Sigmoid colon (tissue), 7 donors: ENCODE measurements at places on chromosomes 7 and 10. TPM values are rescaled to one million over a fixed set of nuclear protein-coding genes. Genes with fewer than 3 reads are reported as not detected.
A peak's percentile ranks its signal among the peaks of the same experiment; 100 is the strongest.

Gene LRMDA
- total RNA-seq: 16.6 TPM

Gene COL17A1
- not detected for total RNA-seq

Gene ABCB4
- total RNA-seq: 1.1 TPM

Gene GPR85
- total RNA-seq: 1.1 TPM

GRCh38 chr10:17586821-17587234, 30.3 kb downstream of the HACD1 start:
- no peak overlapping the region for H3K27ac ChIP-seq
- no peaks in the 10 kb centered on the region for H3K27me3 ChIP-seq
- no peak overlapping the region for H3K4me3 ChIP-seq

GRCh38 chr10:61894133-61894532, 7.4 kb upstream of the ARID5B start:
- H3K4me1 ChIP-seq: peaks cover 28% of the 10 kb centered on the region
- no peak for DNase-seq
- no peak overlapping the region for H3K27ac ChIP-seq
- H3K4me3 ChIP-seq: no peak overlapping the region

GRCh38 chr10:131242007-131242406, 69.5 kb downstream of the TCERG1L start:
- H3K27ac ChIP-seq: no peak overlapping the region
- H3K4me1 ChIP-seq: no peaks in the 10 kb centered on the region
- H3K27me3 ChIP-seq: peaks cover 2% of the 10 kb centered on the region
- DNase-seq: no peak

DNA sequence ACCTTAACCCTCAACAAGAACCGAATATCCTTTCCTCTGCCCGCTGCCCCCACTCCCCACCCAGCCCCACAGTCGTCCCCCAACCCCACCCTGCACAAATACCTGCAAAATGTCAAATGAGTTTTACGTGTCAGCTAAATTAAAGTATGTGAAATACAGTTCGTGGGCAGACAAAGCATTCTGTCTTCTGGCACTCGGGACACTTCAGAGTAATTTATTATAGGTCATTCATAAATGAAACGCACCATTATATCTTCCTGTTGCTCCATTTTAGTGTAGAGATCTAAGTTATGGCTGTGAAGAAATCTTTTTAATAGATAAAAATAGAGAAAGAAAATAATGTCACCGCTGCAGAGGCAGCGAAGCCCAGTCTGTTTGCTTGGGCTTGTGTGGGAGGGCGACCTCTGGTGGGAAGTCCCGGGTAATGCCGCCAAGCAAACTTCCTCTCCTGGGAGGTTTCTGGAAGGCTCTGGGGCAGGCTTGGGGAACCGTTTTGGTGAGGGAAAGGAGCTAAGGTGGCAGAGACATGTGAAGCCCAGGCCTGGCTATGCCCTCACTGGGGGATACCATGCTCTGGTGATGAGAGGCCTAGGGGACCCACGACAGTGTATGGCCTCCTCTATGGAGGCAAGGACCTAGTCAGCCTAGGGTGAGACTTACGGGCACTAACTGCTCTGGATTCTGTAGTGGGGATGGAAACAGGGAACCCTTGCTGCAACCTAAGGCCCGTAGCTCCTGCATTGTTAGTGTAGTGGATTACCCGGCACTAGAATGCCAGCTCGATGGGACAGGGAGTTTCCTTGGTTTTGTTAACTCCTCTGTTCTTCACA, 604.9 kb downstream of the LRMDA start:
- DNase-seq: peak; percentile 90
- H3K27me3 ChIP-seq: no peaks in the 10 kb centered on the region
- no peak overlapping the region for H3K4me3 ChIP-seq
- H3K4me1 ChIP-seq: peaks cover 21% of the 10 kb centered on the region
- H3K27ac ChIP-seq: peak overlapping the region; percentile 57
- H3K36me3 ChIP-seq: no peaks in the 10 kb centered on the region

GRCh38 chr10:11907914-11908313, 84.8 kb downstream of the PROSER2 start:
- no peaks in the 10 kb centered on the region for H3K4me1 ChIP-seq
- no peaks in the 10 kb centered on the region for H3K36me3 ChIP-seq

GRCh38 chr10:25815236-25815635, 118.8 kb upstream of the MYO3A start:
- H3K27ac ChIP-seq: no peak overlapping the region
- no peak for DNase-seq
- H3K4me1 ChIP-seq: no peaks in the 10 kb centered on the region
- H3K27me3 ChIP-seq: no peaks in the 10 kb centered on the region
- no peaks in the 10 kb centered on the region for H3K36me3 ChIP-seq
